SJSA1 (cell line): ENCODE measurements at places on chromosomes 12 and 14. TPM values are rescaled to one million over a fixed set of nuclear protein-coding genes. Genes with fewer than 3 reads are reported as not detected.

Gene ZNF26
- 5.8 and 10.4 TPM in 2 replicates for total RNA-seq

Gene ITGB7
- 0.45 TPM in 1 of 2 replicates, not detected in the other for total RNA-seq

Gene SYNDIG1L
- not detected in 2 replicates for total RNA-seq

Gene USP44
- total RNA-seq, result 0.44 and 1.6 TPM in 2 replicates

Gene KCNC2
- not detected in 2 replicates for total RNA-seq

Gene RNASE1
- total RNA-seq, result not detected in 2 replicates

Gene PTGDR
- not detected in 2 replicates for total RNA-seq

Gene CIROP
- not detected in 2 replicates for total RNA-seq

Gene KRT72
- not detected in 2 replicates for total RNA-seq

Gene EXOC3L4
- total RNA-seq, result 0.50 TPM in 1 of 2 replicates, not detected in the other

Gene IL26
- not detected in 2 replicates for total RNA-seq

Gene LRRK2
- 0.11 and 0.31 TPM in 2 replicates for total RNA-seq

Gene SLC25A47
- not detected in 2 replicates for total RNA-seq

Gene COL2A1
- not detected in 2 replicates for total RNA-seq

Gene OVCH1
- total RNA-seq, result not detected in 2 replicates

Gene CYP27B1
- 12.9 and 21.9 TPM in 2 replicates for total RNA-seq

Gene SDS
- not detected in 2 replicates for total RNA-seq

Gene NFKBIA
- total RNA-seq, result 115 and 172 TPM in 2 replicates

Gene IFI27L1
- total RNA-seq, result 23.3 and 26.0 TPM in 2 replicates

Gene STAC3
- 0.68 TPM in 1 of 2 replicates, not detected in the other for total RNA-seq

Gene KLHL33
- not detected in 2 replicates for total RNA-seq

Gene AGAP2
- 0.78 and 0.89 TPM in 2 replicates for total RNA-seq

Gene ACVRL1
- 23.3 and 27.6 TPM in 2 replicates for total RNA-seq

Gene RNASE3
- total RNA-seq, result not detected in 2 replicates

Gene NANOG
- not detected in 2 replicates for total RNA-seq

Gene TMEM119
- total RNA-seq, result 225 and 311 TPM in 2 replicates

Gene TRPV4
- total RNA-seq, result 0.16 TPM in 1 of 2 replicates, not detected in the other

Gene GPD1
- not detected in 2 replicates for total RNA-seq

Gene GLIPR1L2
- total RNA-seq, result 0.13 TPM in 1 of 2 replicates, not detected in the other

Gene SINHCAF
- total RNA-seq, result 38.4 and 47.5 TPM in 2 replicates

Gene DIO2
- total RNA-seq, result 22.3 and 27.3 TPM in 2 replicates

Gene CMTM5
- total RNA-seq, result not detected in 2 replicates

Gene RPL36AL
- total RNA-seq, result 165 and 336 TPM in 2 replicates

Gene ABCC9
- total RNA-seq, result 0.63 and 1.4 TPM in 2 replicates

Gene CISTR
- not detected in 2 replicates for total RNA-seq

Gene ARHGAP9
- total RNA-seq, result 30.6 TPM in 2 replicates

Gene SLC38A4
- total RNA-seq, result 14.5 and 18.3 TPM in 2 replicates

Gene INF2
- total RNA-seq, result 26.3 and 37.3 TPM in 2 replicates

Gene ZFHX2
- not detected in 2 replicates for total RNA-seq

Gene SPIC
- not detected in 2 replicates for total RNA-seq

Gene CCDC175
- total RNA-seq, result not detected in 2 replicates

Gene NPFF
- total RNA-seq, result not detected in 2 replicates

Gene KSR2
- 0.03 TPM in 1 of 2 replicates, not detected in the other for total RNA-seq

Gene BDKRB2
- total RNA-seq, result 21.6 and 28.2 TPM in 2 replicates

Gene ATG14
- total RNA-seq, result 5.6 and 8.3 TPM in 2 replicates

Gene BMAL2
- 39.5 and 47.8 TPM in 2 replicates for total RNA-seq

Gene TMEM63C
- total RNA-seq, result 0.66 TPM in 1 of 2 replicates, not detected in the other

Gene CRIP1
- total RNA-seq, result 0.39 TPM in 1 of 2 replicates, not detected in the other
